ENCODE measurements at places on chromosomes 6 and 20.

- no peak for DNase-seq
These were observed 422.9 kb upstream of the AGPAT4 start for GRCh38 chr6:161696801-161697200.

GRCh38 chr20:18743665-18744440 is 69.7 kb upstream of the SCP2D1 start:
- DNase-seq: no peak

DNA sequence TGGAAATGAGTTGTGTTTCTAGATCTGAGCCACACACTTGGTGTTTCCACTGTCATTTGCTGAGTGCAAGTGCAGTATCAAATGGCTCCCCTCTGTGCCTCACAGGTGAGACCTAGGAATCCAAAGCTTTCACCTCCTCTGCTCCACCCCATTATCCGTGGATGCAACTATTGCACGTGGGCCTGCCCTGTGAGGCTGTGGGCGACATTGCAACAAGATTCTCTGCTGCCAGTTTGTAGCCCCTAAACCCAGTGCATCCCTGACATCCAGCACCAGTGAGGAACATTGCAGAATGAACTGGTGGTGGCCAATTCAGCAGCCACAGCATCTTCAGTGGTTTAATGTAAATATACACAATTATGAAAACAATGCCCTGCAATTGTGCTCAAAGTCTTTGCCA is 115.0 kb upstream of the FOXA2 start:
- DNase-seq: no peak

DNA sequence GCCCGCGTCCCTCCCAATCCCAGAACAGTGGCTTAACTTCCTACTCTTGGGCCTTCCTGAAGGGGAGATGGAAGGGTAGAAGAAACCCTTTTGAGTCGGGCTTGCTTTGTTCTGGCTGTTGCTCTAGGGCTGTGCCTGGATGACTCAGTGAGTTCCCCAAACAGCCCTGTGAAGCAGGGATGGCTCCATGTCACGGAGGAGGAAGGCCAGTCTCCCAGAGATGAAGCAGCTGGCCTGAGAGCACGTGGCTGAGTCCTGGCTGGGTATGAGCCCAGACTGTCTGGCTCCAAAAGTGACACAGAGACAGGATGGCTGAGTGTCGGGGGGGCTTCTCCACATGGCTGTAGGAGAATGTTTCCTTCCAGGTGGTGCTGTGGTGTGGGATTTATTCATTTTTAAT is 4.6 kb downstream of the SYTL3 start:
- DNase-seq: peak; percentile 66

DNA sequence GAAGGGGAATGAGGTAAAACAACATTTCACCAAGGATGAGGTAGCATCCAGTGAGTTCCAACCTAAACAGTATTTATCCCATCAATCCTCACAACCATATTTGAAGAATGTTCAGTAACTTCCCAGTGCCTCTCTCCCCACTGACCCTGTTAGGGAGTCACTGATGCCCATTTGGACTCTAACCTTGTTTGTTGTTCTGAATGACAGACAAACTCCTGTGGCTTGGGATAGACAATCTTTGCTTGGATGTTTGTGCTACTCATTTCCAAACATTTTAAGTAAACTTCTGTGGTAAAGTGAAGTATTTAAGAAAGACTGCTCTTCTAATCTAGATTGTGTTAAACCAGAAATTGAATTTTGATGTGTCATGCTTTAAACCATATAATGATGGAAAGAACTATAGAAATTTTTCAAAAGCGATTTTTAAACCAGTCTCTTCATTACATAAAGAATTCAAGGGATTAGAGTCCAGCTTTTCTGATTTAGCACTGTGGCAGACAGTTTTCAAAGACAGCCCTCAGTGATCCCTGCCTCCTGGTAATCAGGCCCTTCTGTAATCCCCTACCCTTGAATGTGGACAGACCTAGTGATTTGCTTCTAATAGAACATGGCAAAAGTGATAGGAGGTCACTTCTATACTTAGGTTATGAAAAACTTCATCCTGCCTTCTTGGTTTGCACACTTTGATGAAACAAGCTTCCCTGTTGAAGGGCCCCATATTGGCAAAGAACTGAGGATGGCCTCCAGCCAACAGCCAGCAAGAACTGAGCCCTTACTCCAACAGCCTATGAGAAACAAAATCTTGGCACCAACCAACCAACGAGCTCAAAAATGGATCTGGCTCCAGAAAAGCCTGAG is 191.6 kb downstream of the DST start:
- no peak for DNase-seq

DNA sequence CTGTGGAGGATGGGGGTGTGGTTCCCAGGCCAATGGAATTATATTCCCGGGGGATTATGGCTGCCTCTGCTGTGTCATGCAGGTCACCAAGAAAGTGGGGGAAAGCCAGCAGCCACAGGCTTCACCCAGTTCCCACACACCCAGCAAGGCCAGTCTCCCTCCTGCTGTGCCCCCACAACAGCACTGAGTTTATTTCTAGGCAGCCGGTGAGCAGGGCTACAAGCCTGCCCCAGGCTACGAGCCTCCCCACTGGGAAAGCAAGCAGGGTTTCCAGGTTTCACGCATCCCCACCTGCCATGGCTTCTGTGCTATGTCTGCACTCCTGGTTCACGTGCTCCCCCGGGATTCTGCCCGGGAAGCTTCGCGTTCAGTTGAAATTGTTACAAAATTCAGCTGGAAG is 72.6 kb downstream of the ERMARD start:
- no peak for DNase-seq

DNA sequence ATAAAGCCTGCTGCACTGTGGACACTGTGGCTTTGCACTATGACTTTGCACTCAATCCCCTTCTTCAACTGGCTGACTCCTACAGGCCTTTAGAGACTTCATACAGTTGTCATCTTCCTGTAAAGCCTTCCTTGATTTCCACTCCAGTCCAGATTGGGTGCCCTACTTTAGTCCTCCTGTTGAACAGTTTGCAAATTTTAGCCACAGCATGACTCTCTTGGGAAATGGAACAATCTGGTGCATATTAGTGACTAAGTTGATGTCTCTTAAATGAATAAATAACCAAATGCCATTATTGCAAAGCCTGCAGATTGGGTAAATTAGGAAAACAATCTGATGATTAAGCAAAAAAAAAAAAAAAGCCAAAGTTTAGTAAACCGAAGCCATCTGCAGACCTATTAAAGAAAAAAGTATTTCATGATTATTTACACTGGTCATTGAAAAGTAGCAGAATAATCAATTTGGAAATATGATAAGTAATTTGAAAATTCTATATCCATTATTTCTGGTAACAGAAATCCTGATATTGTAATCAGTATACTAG is 12.6 kb downstream of the PLCB4 start:
- DNase-seq: no peak

GRCh38 chr6:133805876-133806275 is 83.0 kb upstream of the TCF21 start:
- DNase-seq: no peak

- no peak for DNase-seq
These were observed at the start of gene RNF217 for GRCh38 chr6:124961777-124962638. RNF217 (plus strand) TSS chr6:124962437; CDS start chr6:124962545, 108 bp downstream.

- DNase-seq: no peak
These were observed 124.6 kb upstream of the SLC22A23 start for GRCh38 chr6:3581469-3581868.

DNA sequence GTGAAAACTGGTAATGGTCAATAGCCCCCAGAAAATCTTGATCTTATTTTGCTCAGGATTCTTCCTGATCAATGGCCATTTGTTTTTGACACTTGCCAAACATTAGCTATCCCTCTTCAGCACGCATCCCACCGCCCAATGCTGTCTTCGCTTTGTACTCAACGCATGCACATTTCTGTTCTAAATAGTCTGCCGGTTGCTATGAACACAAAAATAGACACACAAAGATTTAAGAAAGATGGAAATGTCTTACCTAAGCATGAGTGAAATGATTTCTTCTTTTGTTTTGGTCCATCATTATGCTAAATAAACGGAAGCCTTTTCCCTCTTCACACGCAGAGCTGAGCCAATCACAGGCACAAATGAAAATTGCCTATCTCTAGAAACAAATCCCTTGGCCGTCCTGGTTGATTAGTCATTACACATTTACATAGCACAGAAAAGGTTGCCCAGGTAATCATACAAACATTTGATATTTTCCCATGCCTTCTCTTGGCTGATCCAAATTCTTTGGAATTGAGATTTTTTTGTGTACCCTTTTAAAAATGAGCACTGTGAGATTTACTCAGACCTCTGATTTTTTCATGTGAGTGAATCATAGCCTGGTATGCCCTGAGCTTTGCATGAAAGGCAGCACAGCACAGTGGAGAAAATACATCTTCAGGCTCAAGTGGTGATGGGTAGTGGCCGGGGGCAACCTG is 70.5 kb upstream of the FAM184A start:
- DNase-seq: no peak

- no peak for DNase-seq
These were observed 112.4 kb downstream of the HDGFL1 start for GRCh38 chr6:22681761-22682160.

- DNase-seq: peak; percentile 74
These were observed 73.0 kb downstream of the TIAM2 start for GRCh38 chr6:155067956-155068615.

DNA sequence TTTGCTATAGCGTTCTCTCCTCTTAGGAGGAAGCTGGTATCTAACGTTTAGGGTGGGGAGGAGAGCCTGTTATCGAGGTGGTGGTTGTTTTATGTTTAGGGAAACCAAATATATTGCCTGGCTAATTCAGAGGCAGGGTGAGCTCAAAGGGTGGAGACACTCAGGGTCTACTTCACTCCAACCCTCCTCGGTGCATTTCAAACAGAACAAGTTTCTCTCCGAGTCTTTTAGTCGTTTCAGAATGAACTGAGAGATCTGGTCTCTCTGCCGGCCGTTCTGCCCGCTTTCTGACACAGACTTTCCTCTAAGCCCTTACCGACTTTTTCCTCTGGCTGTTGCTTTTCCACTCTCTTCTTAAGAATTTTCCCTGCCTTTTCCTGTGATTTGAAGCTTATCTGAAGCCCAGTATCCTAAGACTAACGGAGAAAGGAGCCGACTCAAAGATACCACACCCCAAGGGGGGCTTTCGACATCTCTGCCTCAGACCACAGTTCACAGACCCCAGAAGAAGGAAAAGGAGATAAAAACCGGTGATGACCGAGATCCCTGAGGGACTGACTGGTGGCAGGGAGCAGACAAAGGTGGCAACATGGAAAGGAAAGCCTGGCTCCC is 865 bp downstream of the STK38 start:
- DNase-seq: no peak

DNA sequence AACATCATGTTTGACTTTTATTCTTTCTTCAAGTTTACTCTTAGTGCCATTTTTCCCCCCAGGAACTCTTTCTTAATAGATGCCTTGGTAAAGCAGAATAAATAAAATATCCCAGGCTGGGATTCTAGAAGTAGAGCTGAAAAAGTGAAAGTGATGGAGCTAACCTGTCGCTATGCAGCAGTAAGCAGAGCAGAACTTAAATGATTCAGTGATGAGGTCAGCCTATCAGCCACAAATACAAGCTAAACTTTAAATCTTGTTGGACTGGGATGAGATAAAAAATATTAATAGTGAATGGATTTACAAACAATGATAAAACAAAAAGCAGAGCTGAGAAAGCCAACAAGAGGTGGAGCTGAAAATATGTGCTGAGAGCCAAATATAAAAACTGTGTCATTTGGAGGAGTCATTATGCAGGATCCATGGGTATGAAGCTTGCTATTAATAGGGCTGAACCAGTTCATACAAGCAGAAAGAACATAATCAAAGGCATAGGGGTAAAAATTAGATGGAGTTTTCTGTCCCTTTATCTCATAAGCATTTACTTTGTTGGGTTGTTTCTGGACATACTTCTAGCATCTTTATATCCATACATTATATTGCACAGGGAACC is 877.8 kb downstream of the EPHA7 start:
- DNase-seq: no peak

- DNase-seq: peak; percentile 48
These were observed 23.6 kb upstream of the TMEM181 start for GRCh38 chr6:158536084-158536890.

DNA sequence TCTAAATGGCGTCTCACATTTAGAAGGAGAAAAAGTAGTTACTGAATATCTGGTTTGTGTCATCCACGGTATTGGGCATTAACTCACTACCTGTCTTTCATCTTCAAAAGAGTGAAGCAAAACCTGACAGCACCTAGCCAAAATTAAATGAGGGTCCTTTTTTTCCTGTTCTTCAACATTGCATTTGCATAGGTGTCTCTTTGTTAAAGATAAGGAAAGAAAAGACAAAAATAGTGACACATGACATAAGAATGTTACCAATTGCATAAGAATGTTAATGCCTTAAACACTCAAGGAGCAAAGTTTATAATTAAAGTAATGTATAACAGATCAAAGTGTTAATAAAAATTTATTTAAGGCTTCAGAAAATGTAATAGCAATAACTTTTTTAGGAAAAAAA is 61.4 kb upstream of the MANEA start:
- no peak for DNase-seq

- DNase-seq: no peak
These were observed 89.2 kb downstream of the SASH1 start for GRCh38 chr6:148431840-148432239.

- no peak for DNase-seq
These were observed 124.3 kb downstream of the SCML4 start for GRCh38 chr6:107699697-107700325.

DNA sequence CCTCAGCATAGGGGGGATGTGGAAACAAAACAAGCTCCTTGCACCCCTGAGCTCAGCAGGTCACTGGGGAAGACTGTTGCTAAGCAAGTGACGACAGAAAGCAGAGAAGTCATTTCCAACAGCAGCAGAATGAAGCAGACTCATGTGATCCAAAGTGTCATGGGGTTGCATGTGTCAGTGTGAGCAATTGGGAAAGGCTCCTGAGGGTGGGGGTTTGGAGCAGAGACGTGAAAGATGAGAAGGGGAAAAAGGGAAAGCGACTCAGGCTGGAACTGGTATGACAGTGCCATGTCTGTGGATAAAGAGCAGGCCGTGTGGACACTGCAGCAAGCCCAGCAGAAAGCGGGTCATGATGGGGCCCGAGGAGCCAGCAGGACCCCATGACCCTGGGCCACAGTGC is 363.9 kb downstream of the PREX1 start:
- DNase-seq: no peak

GRCh38 chr6:128280960-128281359 is 239.4 kb downstream of the PTPRK start:
- no peak for DNase-seq

DNA sequence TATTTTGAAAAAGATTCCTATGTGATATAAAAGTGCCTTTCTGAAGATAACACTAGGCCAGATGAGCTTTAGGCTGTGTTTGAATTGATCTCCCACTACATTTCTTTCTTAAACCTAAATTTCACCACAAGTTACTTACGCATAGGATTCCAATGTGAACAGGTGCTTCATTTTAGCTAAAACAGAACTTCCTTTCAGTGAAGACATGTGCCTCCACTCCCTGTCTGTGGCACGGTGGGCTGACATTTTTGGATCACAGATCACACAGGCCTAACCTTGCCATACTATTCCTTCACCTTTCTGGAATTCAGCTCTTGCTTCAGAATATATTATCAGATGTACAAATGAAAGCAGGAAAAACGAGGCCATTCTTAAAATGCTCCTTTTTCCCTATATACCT is 231.8 kb downstream of the SAMD5 start:
- DNase-seq: no peak

Data from MV-4-11 (cell line).